ENCODE measurements at places on chromosomes 12 and 14.

DNA sequence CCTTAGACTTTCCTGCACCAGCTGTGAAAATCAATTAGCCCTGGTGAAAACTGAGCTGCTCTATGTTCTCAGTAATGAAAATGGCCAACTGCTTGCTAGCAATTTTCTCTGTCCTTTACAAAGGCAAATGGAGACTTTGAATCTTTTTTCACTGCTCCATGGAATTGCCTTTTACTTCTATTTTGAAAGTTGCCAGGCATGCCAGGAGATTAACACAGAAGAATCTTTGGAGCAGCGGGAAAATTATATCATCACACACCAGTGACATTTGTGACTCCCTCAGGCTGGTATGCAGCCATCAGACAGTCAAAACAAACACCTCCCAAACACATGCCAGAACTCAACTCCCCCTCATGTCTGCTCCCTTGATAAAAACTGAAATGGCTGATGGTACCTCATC lies 872.0 kb upstream of the FLRT2 start:
- DNase-seq: no peak

DNA sequence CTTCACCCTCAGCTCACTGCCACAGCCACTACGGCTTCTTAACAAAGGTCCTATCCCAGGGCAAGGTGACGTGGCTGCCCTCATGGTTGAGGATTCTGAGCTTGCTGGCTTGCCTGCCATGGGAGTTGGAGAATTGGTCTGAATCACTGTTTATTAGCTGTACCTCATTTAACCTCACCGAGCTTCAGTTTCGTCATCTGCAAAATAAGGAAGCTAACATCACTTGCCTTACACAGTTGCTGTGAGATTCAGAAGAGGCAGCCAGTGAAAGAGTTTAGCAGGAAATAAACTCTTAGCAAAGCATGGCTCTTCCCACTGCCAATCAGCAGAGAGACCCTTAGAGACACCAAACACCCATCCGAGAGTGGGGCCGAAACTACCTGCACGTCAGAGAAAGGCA lies 90.1 kb upstream of the KCNA1 start:
- DNase-seq: peak; percentile 80

- DNase-seq: peak; percentile 65
These were observed 148.4 kb upstream of the SYT10 start for GRCh38 chr12:33587784-33588712.

- DNase-seq: no peak
These were observed 63.2 kb downstream of the ZNF664 start for GRCh38 chr12:124036171-124036598.

DNA sequence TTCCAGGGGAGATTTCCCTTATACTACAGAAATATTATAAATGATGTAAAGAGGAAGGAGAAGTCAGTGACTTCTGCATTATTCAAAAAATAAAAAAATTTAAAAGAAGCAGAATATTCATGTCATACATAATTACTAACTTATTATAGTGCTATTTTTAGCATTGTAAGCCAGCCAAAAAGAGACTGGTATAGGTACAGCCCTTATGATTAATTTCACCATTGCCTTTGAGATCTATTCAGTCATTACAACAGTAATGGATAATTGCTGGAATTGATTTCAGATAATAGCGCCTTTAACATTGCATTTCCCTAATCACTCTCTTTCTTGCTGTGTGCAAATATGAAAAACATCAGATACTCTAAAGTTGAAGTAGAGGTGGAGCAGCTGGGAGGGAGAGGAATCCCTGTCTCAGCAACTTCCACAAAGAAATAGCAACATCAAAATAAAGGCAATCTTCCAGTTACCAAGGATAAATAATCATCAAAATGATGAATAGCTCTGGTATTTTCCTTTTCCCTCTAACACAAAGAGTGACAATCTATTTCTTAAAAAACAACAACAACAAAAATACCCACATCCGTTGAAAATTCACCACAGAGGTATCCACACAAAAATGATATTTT lies 71.8 kb upstream of the OVCH1 start:
- DNase-seq: no peak

DNA sequence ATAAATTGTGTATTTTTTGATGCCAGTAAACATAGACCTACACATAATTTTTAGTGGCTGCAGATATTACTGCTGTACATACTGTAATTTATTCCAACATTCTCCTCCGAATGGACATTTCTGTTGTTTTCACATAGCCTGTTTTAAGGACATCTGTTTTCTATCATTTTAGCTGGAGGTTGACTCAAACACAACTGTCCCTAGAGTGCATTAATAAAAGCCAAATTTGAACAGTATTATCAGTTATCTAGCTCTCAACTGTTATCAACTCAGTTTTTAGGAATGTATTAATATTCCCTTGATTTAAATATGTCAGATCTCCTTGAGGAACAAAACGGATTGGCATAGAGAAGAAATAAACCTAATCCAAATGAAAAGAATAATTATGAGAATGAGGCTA lies 17.2 kb upstream of the PIWIL1 start:
- DNase-seq: no peak

GRCh38 chr12:123873793-123874192 lies 98.8 kb downstream of the CCDC92 start:
- DNase-seq: peak; percentile 19

DNA sequence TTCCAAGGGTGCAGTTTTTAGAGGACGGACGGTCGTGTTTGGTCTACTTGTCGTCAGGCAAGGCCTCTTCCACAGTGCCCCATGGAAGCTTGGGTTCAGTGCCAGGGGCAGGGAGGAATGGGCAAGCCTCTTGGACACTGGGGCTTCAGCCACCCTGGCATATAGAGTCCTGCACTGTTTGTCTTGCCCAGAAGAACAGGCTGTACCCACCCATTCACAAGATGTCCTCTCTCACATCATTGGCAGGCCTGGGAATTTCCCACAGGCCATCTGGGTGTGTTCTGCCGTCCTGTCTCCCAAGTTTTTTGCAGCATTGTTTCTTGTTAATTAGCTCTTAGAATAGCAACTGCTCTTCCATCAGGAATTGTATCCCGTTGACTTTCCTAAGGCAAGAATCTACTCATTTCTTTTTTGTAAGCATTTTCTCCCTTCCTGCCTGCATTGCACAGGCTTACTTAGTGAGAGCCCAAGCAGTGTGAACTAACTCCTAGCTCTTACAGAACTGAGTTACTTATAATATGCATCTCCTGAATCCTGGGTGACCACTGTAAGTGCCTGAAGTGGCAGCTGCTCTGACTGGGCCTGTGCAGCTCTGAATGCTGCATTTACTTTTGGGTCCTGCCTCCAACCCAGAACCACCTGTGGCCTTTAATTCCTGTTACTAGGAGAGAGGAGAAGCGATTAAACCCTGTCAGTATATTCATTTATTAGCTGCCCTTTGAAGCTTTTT lies 149.4 kb upstream of the HIF1A start:
- no peak for DNase-seq

DNA sequence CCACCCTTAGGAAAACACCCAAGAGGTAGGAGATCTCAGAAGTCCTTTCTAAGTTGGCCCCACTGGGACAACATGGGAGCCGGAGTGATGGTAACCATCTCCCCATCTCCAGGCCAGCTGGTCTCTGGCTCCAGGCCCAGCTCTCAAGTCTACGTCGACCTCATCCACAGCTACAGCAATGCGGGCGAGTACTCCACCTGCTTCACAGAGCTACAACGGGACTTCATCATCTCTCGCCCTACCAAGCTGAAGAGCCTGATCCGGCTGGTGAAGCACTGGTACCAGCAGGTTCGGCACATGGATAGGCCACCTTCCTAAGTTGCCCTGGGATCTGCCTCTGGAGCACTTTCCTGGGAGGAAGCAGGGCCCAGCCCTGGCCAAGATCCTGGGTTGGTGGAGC lies 11.0 kb upstream of the OAS2 start:
- DNase-seq: no peak

DNA sequence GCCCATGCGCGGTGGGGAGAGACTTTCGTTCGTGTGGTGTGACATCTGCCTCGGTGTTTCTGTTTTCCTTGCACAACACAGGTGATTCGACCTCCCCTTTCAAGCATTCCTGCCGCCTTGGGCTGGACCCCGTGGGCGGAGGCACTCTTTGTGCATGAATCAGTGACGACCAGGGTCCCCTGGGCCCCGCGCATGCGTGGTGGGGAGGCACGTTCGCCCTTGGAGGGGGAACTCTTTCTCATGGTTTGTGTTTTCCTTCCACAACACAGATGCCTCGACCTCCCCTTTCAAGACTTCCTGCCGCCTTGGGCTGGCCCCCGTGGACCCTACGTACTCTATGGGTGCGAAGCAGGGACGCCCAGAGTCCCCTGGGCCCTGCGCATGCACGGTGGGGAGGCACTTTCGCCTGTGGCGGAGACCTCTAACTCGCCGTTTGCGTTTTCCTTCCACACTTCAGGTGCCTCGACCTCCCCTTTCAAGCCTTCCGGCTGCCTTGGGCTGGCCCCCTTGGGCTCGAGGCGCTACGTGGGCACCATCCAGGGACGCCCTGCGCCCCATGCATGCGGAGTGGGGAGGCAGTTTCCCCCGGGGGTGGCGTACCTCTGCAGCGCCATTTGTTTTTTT lies 340.9 kb downstream of the ALG10 start:
- no peak for DNase-seq

DNA sequence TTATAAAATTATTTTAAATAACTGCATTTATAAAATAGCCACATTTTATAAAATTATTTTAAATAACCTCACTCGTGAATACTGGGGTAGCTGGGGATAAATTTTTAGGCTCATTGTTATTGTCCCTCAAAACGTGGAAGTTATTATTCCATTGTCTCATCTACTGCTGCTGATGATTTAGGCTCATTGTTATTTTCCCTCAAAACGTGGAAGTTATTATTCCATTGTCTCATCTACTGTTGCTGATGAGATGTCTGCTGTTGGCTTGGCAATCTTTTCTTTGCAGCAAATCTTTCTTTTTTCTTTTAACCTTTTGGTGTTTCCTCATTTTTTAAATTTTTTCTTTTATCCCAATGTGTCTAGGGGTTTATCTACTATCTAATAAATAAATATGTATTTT lies 182.6 kb upstream of the PZP start:
- no peak for DNase-seq

DNA sequence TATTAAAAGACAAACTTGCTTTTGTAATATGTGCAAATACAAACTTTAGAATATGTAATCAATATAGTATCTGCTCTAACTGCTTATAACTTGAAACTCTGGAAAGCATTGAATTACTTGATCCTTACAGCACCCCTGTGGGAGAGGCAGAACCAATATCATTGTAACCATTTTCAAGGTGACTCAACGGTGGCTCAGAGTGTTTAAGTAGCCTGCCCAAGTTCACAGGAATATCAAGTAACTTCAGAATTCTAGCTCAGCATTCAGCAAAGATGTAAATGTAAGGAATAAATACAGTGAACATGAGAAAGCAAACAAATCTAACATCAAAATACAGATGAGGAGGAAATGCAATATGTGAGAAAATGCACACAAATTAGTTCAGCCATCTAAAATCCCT lies 264.6 kb downstream of the NELL2 start:
- no peak for DNase-seq

DNA sequence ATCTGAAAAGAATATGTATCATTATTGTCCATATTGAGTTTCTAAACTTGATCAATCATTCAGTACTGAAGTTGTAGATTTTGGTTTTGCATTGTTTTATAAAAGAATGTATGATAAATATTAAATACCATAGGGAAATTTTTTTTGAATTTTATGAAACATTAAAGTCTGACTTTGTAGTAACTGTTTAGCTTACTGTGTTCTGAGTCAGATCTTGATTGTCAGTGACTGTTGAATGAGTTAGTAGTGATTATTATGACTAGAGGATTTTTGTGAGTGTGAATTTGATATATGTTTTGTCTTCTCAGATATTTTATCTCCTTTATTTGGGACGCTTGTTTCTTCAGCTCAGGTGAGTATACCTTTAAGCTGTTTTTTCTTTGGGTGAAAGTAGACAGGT lies 10.1 kb downstream of the TDP1 start:
- no peak for DNase-seq

GRCh38 chr14:21408147-21408546 lies 24.3 kb upstream of the SUPT16H start:
- DNase-seq: no peak

DNA sequence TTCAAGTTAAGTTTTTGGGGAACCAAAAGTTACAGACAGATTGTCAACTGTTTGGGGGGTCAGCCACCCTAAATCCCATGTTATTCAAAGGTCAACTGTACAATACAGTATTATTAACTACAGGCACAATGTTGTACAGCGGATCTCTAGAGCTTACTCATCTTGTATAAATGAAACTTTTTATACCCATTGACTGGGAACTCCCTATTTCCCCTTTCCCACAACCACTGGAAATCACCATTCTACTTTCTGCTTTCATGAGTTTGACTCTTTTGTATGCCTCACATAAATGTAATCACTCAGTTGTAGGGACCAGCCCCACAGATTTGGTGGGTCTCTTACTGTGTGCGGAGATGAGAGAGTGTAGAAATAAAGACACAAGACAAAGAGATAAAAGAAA lies 57.8 kb downstream of the SLCO1B3 start:
- DNase-seq: no peak

- no peak for DNase-seq
These were observed 21.1 kb downstream of the BRI3BP start for GRCh38 chr12:125014526-125014925.

- no peak for DNase-seq
These were observed 41.7 kb downstream of the NUAK1 start for GRCh38 chr12:106097011-106097410.

GRCh38 chr14:105737504-105738246 lies 211.3 kb downstream of the TMEM121 start:
- DNase-seq: no peak

DNA sequence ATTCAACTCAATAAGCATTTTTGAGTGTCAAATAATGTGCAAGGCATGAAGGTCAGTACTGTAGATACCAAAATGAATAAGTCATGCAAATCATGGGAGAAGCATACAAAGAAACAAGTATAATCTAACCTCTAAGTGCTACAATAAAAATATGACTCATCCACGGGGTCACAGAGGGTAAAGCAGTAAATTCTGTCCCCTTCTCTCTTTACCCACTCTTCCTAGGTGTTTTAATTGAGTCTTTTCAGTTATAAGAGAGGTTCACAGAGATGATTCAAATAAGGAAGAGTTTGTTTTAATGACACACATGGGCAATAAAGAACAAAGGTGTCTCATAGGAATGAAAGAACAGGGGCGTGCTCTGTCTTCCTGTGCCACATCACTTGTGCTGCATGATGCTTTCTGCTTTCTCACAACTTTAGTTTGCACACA lies 71.5 kb upstream of the DAAM1 start:
- no peak for DNase-seq

DNA sequence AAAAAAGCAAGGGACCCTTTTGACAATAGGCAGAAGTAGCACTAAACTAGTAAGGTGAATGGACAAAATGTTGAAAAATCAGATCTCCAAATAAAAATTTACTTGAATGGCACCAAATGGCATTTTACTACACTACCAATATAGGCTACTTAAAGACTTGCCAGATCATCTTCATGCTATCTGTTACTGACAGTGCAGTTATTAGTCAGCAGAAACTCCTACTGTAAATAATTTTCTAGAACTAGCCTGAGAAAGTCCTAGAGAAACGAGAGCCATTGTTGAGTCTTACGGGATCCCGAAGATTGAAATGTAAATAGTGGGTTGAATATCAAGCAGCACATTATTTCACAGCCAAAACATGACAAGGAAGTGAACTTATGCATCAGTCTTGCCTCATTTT lies 350.3 kb downstream of the SEC23A start:
- DNase-seq: no peak

- no peak for DNase-seq
These were observed 100.6 kb upstream of the CCND2 start for GRCh38 chr12:4172999-4173398.

All from suppressor macrophage treated with lipopolysaccharide for 1 hour (primary cell).